ENCODE measurements at places on chromosomes 2 and 18.

DNA sequence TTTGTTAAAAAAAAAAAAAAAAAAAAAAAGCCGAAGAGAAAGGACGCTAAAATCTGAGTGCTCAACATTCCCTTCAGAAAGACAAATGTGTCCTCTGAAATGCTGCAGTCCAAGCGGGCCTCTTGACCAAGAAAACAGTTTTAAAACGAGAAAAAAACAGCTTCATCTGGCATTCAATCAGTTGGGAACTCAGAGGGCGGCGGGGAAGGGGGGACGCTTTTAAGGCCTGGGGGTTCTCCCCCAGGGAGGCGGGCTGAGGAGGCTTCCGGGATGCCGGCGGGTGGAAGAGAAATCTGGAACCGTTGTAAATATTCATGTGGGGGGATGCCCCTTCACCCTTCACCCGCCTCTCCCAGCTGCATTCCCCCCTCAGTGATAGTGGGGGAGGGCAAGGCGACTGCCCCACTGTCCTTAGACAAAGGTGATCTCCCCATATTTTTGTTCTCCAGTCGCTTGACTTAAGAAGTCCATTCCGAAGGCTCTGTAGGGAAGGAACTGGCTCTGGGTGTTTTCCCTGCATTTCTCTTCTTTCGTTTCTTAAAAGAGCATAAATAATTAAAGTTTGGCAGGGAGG is 3.3 kb upstream of the HOXD11 start:
- no peak for DNase-seq

GRCh38 chr2:240454106-240454901 is 18.8 kb downstream of the GPC1 start:
- DNase-seq: no peak

- peak; percentile 83 for DNase-seq
These were observed 163.5 kb upstream of the CXCR4 start for GRCh38 chr2:136281281-136282114.

- no peak for DNase-seq
These were observed 5.8 kb downstream of the GAD1 start for GRCh38 chr2:170822290-170823087.

DNA sequence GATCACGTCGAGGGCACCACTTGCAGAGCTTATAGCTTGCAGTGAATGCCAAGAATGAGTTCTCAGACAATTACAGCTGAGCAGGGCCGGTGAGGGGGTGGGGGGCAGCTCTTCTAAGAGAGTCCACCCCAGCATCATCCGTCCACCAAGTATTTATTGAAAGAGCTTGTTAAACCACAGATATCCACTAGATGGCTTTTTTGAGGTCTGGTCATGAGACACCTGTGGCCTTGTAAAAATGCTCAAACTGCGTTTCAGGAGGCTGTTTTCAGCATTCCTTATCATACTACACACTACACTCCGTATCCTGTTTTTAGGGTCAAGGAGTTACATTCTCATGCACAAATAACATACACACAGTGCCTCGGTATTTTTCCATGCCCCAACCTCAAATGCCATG is 51.5 kb downstream of the DNAJC10 start:
- DNase-seq: no peak

DNA sequence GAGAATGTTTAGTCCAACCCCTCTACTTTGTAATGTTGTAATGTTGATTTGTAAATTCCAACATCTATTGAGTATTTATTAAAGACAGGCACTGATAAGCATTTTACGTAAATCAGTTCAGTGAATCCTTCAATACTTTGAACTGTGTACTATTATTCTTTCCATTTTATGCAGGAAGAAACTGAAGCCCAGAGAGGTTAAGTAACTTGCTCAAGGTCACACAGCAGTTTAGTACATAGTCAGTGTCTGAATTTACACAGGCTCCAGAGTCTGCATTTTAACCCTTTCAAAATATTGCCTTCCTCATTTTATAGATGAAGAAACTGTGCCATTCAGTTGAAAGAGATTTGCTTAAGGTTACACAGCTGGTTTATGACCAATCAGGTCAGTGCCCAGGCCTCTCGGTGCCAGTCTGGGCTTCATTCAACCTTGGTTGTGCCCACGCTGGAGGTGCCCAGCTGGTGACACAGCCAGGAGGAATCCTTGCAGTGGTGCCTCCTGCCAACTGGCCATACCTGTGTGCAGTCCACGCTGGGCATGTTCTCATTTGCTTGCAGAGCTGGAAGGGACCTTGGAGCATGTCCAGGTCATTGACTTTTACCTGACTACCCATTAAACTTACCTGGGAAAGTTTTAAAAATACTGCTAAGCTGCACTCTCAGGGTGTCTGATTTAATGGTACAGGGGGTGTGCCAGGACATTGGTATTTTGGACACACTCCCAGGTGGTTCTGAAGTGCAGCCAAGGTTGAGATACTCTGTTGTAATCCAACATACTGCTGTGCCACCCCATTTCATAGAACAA is 74.3 kb upstream of the CYRIA start:
- no peak for DNase-seq

DNA sequence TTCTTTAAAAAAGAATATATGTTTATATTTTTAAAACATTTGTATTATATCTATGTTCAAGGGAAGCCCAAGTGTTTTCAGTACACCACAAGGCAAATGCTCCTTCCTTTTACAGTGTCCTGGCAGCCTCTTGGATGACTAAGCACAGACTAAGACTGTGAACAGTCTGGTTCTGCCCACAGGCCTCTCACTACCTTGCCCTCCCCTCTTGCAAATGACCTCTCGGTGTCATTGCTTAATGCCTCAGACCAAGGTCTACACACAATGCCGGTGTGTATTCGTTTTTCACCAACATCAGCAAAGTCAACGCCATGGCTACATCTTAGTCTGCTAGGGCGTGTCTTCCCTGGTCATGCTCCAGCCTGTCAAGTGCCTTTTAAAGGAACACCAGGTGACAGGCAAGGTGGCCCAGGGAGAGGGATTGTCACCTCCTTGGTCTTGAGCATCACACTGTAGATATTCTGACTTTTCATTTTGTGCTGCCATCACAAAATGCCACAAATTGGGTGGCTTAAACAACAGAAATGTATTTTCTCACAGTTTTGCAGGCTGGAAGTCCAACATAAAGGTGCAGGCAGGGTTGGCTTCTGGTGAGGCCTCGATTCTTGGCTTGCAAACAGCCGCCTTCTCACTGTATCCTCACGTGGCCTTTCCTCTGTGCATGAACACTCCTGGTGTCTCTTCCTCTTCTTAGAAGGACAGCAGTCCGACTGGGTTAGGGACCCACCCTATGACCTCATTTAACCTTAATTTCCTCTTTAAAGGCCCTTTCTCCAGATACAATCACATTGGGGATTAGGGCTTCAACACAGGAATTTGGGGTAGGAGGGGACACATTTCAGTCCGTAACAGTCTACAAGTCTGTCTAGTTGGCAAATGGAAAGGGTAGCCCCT is 266.5 kb downstream of the KLHL29 start:
- DNase-seq: no peak

DNA sequence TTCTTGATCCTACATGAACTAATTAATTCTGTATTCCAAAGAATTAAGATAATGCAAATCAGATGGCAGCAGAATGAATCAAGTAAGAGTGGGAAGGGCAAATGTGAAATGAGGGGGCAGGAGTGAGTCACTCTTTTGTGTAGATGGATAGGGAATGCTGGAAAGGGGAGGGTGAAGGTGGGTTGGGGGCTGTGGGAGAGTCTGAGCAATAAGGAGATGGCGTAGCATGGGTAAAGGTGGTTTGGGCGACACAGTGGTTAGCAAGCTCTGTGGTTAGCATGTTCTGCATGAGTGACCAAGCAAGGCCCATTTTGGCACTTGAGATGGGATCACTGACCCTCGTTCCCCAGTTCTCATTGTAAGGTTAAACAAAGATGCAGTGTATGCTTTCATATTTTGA is 20.4 kb downstream of the GPD2 start:
- DNase-seq: no peak

DNA sequence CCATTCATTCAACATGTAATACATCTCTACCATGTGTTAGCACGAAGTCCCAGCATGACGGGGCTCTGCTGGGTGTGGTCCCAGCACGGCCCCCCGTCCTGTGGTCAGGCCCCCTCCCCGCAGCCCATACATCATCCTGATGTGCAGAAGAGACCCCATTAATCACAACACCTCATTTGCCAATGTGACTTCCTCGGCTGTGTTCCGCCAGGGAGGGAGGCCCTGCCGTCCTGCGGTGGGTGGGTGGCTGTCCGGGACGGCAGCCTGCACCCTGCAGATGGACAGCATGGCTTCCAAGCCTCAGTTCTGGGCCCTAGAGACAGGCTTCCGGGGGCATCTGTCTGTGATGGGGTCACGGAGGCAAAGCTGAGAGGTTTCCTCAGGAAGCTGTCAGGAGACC is 254.0 kb downstream of the CYP26B1 start:
- DNase-seq: no peak

DNA sequence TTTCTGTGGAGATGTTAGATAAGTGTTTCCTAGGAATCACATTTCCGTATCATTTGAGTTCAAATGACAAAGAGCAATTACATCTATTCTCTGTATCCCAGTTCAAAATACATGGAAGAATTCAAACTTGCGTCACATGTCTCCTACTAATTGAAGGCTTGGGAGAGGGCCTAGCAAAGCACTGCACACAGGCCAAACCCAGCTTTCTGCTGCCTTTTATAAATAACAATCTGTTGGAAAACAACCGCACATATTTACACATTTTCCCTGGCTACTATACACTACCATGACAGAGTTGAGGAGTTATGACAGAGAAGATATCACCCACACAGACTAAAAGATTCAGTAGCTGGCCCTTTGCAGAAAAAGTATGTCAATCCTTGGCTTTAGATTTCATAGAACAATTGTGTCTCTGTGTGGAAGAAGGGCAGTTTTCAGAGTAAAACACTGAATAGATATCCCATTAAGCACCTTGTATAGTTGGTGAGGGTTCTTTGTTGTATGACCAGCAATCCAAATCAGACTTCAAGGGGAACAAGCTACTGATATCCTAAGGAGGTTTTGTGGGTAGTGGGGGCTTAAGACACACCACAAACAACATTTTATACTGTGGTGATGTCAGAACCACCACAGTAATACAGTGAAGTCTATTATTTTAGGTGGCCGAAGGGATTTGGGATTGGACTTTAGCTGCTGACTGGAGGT is 861.3 kb downstream of the CCDC85A start:
- DNase-seq: no peak

DNA sequence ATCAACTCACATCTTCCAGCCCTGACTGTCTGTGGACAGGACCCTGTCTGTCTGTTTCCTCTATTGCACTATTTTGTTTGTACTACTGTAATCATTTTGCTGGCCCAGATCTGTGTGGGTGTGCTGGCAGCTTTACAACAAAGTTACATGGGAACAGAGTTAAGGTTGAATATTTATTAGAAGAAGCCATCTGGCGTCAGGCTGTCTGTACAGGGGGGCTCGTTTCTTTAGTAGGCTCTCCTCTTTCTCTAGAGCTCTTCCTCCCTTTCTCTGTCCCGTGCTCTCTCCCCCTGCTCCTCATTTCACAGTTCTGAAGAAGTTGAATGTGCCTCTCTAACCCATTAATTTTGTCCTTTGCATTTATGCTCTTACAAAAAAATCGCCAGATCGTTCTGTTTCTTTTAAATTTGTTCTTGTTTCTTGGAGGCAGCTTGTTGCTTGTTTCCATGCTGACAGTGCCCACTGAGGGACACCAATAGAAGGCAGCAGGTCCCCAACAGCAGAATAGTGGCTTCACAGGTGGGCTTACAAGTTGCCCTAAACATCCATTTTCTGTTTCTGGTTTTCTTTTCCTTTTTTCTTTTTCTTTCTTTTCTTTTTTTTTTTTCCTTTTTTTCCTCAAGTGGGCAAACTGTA is 315.2 kb upstream of the ZEB2 start:
- no peak for DNase-seq

GRCh38 chr2:138239902-138240491 is 261.6 kb upstream of the SPOPL start:
- DNase-seq: no peak

GRCh38 chr18:27695503-27695902 is 481.4 kb downstream of the CDH2 start:
- no peak for DNase-seq

- DNase-seq: peak; percentile 75
These were observed 37.6 kb downstream of the SMAD7 start for GRCh38 chr18:48913201-48913600.

DNA sequence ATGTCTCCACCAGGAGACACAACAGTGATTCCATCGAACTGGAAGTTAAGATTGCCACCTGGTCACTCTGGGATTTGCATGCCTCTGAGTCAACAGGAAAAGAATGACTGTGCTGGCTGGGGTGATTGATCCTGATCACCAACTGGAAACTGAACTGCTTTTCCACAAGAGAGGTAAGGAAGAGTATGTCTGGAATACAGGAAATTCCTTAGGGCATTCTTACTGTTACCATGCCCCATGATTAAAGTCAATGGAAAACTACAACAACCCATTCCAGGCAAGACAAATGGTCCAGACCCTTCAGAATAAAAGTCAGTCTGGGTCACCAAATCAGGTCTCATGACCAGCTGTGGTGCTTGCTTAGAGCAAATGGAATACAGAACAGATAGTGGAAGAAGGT is 12.0 kb upstream of the DDX1 start:
- no peak for DNase-seq

GRCh38 chr2:116810071-116810470 is 1004.4 kb upstream of the DDX18 start:
- DNase-seq: no peak

GRCh38 chr18:8835521-8835953 is 130.2 kb downstream of the MTCL1 start:
- DNase-seq: no peak

DNA sequence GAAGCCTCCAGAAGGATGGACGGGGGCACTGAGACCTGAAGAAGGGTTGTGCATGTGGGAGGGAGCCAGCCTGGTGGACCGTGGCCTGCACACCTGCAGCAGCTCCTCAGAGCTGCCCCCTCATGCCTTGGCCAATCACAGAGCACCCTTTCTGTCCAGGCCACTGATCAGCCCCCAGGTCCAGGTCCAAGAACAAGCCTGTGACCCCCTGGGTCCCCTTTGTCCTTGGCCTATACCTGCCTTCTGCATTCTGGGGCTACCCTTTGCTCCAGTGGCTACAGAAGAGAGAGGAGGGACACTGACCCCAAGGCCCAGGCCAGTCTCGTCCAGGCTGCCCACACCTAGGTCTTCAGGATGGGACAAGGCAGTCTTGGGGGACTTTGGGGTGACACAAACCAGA is 62.2 kb downstream of the AGAP1 start:
- DNase-seq: no peak

- DNase-seq: no peak
These were observed 124.2 kb upstream of the CCDC68 start for GRCh38 chr18:55083461-55083860.

GRCh38 chr2:42788882-42789281 is 3.5 kb downstream of the HAAO start:
- DNase-seq: no peak

GRCh38 chr2:66457545-66457944 is 22.6 kb downstream of the MEIS1 start:
- no peak for DNase-seq

DNA sequence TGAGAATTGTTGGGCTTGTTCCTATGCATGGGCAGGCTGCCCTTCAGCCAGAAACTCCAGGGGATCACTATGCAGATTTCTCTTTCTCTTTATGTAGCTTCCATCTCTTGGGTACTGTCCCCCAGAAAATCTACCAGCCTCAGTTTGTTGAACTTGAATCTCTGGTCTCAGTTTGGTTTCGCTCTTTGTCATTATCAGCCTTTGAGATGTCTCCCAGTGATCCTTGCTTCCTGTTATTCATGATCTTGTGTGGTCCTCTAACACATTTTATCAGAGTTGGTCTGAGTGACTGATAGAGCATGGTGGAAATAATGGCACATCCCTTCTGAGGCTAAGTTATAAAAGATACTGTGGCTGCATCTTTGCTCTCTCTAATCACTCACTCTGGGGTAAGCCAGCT is 7.8 kb downstream of the TMEM87B start:
- DNase-seq: no peak
